ENCODE measurements at places on chromosomes 6 and 20.

DNA sequence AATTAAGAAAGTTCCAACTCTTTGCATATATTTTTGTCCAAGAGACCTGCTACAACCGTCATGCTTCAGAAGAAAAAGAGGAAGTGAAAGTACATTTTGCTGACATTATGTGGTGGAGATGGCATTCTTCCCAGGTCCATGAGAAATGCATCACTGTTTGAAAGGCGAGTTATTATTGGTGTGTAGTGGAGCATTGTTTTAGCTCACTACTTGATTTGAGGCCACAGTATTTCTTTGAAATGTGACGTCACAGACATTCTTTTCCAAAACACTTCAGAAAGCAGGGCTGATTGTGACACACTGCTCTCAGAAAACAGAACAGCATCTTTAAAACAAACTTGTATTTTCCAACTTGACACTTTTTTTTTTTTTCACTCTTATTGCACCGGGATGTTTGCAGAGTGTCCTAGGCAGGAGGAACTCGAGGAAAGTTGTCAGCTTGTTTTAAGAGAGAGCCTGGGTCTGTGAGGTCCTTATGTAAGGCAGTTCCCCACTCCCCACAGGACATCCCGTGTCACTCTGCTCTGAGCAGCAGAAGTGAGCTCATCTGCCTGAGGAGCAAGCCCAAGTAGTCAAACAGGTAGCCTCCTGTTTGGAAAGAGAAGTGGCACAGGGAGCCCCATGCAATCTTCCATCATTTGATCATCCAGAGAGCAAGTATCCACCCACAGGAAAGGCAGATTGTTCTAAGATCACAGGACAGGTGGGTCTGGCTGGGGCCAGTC lies 1.1 kb downstream of the SPTLC3 start:
- no peak for DNase-seq

DNA sequence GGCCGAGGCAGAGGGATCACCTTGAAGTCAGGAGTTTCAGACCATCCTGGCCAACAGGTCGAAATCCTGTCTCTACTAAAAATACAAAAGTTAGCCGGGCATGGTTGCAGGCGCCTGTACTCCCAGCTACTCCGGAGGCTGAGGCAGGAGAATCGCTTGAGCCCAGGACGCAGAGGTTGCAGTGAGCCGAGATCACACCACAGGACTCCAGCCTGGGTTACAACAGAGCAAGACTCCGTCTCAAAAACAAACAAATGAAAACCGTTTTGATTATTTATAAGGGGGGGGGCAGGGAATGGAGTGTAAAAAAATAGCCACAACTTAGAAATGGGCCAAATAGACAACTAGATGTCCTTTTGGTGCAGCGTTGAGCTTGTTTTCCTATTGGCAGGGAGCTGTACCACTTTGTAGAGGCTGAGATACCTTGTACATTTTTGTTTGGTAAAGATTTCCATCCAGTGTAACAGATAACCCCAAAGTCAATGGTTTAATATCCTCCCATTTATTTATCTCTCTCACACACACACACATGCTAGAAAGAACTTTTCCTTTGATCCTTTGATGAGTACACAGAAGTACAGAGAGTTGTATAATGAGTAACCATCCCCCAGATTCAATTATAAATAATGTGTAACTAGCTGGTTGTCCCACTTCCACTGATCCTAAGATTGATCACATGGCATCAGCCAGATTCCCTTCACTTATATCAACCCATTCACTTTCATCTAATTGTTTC lies 477.5 kb downstream of the PRKN start:
- no peak for DNase-seq

GRCh38 chr20:58884966-58885365 lies 32.5 kb downstream of the GNAS start:
- DNase-seq, result no peak

DNA sequence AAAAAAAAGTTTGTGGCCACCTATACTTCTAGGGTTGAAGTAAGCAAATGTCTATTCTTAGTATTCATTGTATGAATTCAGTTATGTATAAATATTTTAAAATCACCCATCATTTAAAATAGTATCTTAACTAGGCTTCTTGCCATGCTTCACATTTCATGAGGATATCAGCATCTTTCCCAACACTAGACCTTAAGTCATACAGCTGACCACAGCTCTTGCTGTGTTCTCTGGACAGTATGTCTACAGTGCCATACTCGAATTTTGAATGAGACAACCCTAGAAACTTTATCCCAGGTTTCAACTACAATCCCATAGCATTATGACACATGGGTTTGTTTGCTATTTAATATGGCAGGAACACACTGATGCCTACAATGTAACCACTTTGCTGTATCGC lies 5.2 kb downstream of the TXNDC5 start:
- DNase-seq, result no peak

DNA sequence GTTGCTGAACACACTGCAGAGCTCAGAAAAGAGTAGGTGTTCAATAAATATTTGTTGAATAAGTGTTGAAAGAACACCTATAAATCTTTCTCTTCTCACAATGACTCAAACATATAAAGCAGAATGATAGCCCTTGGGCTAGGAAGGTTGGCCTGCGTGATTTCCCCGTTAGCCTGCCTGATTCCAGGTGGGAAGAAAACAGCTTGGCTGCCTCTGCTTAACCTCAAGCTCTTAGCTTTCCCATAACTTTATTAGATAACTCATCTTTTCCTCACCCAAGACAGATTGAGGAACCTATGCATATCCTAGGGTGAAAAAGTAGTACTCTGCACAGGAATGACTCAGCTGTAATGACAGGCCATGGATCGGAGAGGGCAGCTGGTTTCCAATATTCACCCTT lies 300.3 kb upstream of the ID4 start:
- no peak for DNase-seq

- DNase-seq, result no peak
These were observed 53.9 kb upstream of the ESR1 start for GRCh38 chr6:151753581-151753980.

DNA sequence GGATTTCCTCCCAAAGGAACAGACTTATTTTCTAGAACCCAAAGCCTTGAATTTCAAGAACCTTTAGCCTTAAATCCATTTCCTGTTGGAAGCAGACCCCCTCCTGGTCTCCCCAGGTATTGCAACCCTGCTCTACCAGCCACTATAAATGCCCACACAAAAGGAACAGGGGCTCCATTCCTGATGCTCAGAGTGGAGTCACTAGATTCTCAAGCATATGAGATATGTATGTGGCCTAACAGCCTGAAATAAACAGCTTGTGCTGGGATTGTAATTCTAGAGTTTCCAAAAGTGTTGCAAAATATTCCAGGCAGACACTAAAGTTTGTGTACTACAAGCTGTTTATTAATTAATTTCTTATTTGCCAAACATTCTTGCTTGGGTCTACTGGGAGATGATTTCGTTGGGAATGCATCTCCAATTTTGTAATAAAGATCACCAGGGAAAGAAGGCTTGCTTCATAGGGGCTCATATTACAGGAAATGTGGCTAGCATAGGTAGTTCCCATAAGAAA lies 44.8 kb downstream of the RIPOR3 start:
- no peak for DNase-seq

DNA sequence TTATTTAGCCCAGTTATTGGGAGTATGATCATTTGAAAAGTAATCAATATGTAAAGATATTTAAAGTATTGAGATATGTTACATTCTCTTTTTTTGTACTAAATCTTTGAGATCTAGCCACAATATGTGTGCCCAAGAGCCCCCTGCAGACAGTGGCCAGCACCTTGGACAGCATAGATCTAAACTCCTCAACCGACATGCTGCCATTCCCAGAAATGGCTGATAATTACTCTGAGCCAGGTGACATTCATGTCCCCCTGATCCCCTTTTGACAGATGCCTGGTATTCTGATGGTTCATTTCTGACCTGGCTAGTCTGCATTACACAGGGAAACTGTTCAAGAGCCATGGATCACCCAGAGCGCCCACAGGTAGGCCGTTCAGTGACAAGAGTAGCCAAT lies 177.1 kb downstream of the ZDHHC14 start:
- DNase-seq, result no peak

DNA sequence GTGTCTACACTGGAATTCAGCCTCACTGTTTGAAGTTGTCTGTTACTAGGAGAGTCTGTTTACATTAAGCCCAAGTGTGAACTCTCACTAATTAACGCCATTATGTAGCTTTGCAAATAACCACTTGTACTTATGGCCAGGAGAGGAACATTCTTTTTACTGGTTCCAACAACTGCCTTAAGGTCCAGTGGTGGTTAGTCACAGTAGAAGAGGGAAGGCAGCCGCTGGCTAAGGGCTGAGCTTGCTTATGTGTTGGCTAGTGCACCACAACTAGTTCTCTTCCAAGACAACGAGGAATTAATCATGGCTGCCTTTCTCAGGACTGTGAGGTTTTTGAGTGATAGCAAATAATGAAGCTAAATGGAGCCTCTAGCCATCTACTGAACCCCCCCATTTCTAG lies 14.9 kb upstream of the SLC22A23 start:
- no peak for DNase-seq

- no peak for DNase-seq
These were observed 33.4 kb downstream of the TNXB start for GRCh38 chr6:32075781-32076180.

- no peak for DNase-seq
These were observed 54.2 kb downstream of the ARMC2 start for GRCh38 chr6:108902382-108902792.

DNA sequence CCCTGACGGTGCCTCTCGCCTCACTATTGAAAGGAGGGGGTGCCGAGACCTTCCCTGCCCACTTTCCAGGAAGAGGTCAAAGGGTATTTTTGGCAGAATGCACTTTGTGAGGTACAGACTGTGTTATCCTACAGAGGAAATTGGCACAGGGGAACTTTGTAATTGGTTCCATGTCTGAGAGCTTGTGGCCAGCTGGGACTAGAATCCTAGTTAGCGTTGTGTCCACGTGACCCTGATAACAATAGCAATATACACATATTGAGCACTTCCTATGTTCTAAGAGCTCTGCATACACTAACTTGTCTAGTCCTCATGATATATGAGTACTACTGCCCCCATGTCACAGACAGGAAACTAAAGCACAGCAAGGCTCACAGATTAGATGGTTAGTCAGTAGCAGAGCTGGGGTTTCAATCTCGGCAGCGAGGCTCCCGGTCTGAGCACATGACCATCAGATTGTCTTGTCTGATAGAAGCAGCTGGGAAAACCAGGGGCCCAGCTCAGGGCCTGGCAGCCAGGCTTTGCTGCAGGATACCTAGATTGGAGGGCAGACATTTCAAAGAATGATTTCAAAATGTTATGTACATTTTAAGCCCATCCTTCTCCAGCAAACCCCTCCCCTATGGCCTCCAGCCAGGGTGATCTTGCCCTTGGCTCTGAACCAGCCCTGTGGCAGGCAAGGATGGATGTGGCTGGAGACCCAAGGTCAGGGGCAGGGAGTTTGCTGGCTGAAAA lies 1.4 kb downstream of the MAPK13 start:
- DNase-seq, result peak; percentile 30

DNA sequence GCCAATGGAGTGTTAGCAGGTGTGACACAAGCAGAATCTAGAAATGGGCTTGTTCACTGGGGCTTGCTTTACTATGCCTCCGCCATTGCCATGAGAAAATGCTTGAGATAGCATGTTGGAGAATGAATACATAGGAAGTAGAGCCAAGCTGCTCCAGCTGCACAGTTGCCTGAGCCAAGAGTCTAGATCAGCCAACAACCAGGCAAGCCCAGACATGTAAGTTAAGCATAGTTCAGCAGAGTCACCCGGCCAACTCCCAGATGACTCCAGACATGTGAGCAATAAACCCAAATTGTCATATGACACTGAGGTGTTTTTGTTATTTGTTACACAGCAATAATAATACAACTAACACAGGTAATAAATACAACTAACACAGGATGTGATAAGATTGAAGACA lies 167.9 kb downstream of the HAO1 start:
- DNase-seq, result no peak

- DNase-seq, result no peak
These were observed 643.2 kb upstream of the NOX3 start for GRCh38 chr6:156098839-156099238.

DNA sequence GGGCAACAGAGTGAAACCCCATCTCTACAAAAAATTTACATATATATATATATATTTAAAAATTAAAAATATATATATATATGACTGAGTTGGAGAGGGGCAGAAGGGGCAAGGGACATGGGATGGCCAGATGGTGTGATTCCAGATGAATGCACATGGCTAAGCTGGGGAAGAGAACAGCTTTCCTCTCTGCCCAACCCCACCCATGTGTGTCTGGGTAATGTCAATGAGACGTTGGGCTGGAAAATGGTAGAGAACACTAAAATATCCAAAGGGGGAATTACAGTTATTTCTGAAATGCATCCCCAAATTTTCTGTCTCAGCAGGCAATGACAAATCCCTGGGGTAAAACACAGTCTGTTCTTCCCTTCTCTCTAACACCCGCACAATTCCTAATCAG lies 31.2 kb upstream of the CCND3 start:
- DNase-seq, result no peak

GRCh38 chr6:26272171-26272637 lies 92.8 kb upstream of the BTN3A2 start:
- DNase-seq, result no peak

- no peak for DNase-seq
These were observed 90.2 kb downstream of the PRKN start for GRCh38 chr6:162637317-162637716.

GRCh38 chr6:142302421-142303175 lies 791 bp downstream of the ADGRG6 start:
- DNase-seq, result no peak

- DNase-seq, result no peak
These were observed 521.1 kb downstream of the TFAP2B start for GRCh38 chr6:51339728-51340127.

GRCh38 chr6:1197309-1197708 lies 114.6 kb upstream of the FOXQ1 start:
- no peak for DNase-seq

GRCh38 chr6:38337819-38338465 lies 301.8 kb downstream of the BTBD9 start:
- DNase-seq, result no peak

DNA sequence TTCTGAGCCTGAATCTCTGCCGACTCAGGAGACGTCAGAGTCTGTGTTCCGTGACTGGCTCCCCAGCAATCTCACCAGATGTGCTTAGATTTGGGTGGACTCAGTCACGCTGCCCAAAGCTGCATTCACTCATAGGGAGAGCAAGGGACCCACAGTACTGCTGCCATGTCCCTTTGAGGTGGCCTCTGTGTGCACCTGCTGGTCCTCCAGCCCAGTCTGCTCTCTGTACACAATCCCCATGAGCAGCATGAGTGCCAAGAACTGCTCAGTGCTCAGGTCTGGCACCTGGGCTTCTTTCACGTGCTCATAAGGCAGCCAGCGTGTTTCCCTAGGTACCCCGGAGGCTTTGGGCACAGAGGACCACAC lies 44.2 kb upstream of the TIAM2 start:
- no peak for DNase-seq

Measured in T-cell (primary cell).